Thoracic aorta (tissue), 2 donors: ENCODE measurements at places on chromosomes 1 and 21.

DNA sequence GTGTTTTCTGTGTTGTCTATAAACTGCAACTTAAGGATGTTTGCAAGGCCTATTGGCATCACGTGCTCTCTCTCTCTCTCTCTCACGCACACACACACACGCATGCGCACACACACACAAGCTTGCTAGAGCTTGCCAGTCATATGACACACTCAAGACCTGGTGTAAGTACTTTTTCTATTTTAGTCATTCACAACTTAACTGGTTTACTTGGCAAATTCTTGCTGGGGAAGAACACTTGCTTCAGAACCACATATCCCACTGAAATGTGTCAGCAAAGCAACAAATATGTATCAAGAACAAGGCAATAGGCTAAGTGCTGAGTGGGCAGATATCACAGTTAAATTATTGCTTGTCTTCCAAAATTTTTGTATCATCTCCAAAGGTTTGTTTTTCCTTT, 107.8 kb downstream of the DISC1 start:
- DNase-seq = no peak

DNA sequence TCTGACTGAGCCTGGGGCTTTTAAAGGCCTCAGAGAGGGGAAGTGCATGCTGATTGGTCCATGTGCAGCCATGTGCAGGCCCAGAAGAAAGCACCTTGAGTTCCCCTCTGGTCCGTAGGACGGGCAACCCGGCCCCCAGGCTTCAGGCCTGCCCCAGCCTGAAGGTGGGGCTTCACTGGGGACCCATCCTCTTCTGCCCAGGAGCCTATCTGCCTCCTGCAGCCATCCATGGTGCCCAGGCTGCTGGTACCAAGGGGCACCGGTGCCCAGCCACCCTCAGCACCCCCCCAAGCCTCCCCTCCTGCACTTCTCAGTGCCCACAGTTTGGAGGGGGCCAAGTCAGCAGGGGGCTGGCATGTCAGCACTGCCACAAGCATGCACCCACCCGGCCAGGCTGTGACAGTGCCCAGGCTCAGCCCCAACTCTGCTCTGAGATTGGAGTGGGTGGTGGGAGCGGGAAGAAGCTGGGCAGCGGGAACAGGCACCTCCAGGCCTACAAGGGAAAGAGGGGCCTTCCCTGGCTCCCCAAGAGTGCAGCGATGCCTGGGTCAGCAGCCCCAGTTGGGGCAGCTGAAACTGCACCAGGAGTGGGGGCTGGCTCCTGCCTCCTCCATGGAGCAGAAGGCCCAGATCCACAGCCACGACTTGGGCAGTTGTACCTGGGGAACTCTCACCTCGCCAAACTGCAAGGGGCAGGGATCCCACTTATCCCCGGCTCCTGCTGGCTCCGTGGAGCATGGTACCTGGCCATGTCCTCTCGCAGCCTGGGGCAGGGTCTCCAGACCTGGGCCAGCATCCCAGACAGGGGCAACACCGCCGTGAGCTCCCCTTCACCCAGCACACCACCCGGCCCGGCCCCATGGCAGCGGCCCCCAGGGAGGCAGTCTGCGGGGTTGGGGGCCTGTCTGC, 11.7 kb downstream of the COL6A2 start:
- peak; percentile 0 for DNase-seq

- no peak for DNase-seq
Observed at GRCh38 chr1:246338546-246338945, 168.5 kb downstream of the SMYD3 start.

GRCh38 chr1:64363616-64364015, 106.3 kb upstream of the CACHD1 start:
- DNase-seq = no peak

DNA sequence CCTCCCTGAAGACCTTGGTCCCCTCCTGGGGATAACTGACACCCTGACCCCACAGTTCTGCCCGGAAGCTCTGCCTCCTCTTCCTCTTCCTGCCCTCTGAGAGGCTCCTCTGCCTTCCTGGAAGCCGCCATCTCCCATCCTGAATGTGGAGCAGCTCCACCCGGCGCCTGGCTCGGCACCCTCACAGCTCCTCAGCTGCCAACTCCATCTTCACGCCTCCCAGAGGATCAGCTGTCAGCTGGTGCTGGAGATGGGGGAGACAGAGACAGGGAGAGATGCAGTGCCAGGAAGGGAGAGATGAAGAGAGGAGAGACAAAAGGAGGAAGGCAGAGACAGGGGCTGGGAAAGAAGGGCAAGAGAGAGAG, 210.4 kb upstream of the CSF3R start:
- no peak for DNase-seq

GRCh38 chr1:75257424-75257823, 123.2 kb downstream of the LHX8 start:
- DNase-seq = no peak

- DNase-seq = no peak
Observed at GRCh38 chr21:38980416-38981313, 174.9 kb downstream of the ETS2 start.

- DNase-seq = no peak
Observed at GRCh38 chr1:117171900-117172511, 38.7 kb downstream of the VTCN1 start.
